NCI-H226 (cell line): ENCODE measurements at places on chromosomes 16 and 17.
A peak's percentile ranks its signal among the peaks of the same experiment; 100 is the strongest.

GRCh38 chr16:6019490-6019991 is 921.9 kb upstream of the EEF2KMT start:
- DNase-seq: no peak

- DNase-seq: no peak
Measured at GRCh38 chr16:66220702-66221101, 145.8 kb upstream of the CDH5 start.

GRCh38 chr17:45742251-45742650 is 41.9 kb upstream of the CRHR1 start:
- DNase-seq: no peak

- no peak for DNase-seq
Measured at GRCh38 chr17:31475378-31476162, 84.1 kb downstream of the RAB11FIP4 start.

DNA sequence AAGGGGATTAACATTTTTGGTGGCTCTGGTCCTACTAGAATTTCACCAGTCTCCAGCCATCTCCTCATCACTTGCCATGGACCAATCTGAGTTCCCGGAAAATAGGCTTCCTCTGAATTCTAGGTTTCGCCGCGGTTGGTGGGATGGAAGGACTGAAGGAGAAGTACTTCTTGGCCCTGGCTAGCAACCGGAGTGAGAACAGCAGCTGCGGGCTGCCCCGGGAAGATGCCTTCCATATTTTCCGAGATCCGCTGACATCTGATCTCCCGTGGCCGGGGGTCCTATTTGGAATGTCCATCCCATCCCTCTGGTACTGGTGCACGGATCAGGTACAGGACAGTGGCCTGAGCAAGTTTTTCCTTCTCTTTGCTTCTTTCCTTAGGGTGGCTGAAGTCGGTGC is 45.0 kb downstream of the SLC5A11 start:
- DNase-seq: no peak

DNA sequence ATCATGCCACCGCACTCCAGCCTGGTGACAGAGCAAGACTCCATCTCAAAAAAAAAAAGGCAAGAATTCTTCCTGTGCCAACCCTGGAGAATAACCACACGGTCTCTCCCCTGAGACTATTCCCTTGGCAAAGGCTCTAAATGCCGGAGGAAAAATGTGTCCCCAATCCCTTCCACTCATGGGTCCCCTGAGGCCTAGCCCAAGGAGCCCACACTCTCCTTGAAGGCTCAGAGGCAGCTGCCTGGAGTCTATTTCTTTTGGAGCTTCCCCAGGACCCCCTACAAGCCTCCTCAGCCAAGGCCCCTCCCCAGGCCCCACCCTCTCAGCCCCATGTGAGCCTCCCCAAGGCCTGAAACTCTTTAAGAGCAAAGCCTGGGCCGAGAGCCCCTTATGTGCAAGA is 16.6 kb downstream of the CEP131 start:
- DNase-seq: no peak

DNA sequence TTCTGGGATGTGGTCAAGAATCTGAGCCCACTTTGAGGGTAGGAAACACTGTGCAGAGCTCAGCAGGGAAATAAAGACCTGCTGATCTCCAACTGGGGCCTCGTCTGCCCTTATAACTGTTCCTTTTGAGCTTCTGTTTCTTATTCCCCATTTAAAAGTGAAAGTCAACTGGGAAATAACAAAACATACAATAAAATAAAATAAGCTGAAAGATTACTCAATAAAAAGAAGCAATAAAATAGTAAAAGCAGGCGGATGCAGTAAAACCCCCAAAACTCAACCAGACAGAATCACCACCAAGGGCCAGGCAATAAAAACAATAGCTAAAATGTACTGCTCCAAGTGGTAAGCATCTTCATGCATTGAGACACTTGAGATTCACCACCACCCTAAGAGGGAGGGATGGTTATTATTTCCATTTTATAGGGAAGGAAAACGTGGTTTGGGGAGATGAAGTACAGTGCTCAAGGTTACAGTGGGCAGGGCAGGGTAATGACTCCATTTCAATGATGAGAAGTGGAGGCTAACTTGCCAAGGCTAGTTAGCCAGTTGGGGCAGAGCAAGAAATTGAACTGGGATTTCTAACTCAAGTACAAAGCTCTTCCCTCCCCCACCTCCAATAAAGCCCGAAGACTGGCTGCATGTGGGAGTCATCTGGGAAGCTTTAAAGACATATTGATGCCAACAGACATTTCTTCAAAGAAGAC is 6.4 kb upstream of the SPACA3 start:
- no peak for DNase-seq

DNA sequence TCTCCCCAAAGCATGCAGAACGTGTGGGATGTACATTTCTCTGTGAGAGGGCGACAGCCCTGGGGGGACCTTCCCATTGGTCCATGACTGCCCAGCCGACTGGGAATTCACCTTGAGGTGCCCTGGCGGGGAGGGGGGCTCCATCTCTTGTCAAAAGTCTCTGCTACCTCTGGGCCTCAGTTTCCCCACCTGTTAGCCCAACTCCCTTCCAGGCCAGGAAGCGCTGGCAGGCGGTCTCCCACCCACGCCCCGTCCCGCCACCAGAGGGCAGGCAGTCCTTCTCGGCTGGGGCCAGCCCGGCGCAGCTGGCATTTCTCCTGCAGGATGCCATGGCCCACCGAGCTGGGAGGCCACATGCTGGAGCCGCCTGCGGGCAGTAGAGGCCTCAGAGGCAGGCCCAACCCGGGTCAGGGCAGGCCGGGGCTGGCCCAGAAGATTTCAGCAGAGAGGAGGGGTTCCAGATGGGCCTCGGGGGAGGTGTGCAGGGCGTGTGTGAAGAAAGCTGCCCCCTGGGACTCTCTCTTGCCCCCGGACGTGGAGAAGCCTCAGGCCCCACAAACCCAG is 16.6 kb downstream of the CD7 start:
- DNase-seq: peak; percentile 38

GRCh38 chr17:57956291-57957119 is 1.3 kb upstream of the CUEDC1 start:
- DNase-seq: no peak

GRCh38 chr16:47028767-47029377 is 55.4 kb upstream of the DNAJA2 start:
- DNase-seq: no peak

GRCh38 chr17:80203471-80203963 is 16.6 kb downstream of the SGSH start:
- DNase-seq: no peak

DNA sequence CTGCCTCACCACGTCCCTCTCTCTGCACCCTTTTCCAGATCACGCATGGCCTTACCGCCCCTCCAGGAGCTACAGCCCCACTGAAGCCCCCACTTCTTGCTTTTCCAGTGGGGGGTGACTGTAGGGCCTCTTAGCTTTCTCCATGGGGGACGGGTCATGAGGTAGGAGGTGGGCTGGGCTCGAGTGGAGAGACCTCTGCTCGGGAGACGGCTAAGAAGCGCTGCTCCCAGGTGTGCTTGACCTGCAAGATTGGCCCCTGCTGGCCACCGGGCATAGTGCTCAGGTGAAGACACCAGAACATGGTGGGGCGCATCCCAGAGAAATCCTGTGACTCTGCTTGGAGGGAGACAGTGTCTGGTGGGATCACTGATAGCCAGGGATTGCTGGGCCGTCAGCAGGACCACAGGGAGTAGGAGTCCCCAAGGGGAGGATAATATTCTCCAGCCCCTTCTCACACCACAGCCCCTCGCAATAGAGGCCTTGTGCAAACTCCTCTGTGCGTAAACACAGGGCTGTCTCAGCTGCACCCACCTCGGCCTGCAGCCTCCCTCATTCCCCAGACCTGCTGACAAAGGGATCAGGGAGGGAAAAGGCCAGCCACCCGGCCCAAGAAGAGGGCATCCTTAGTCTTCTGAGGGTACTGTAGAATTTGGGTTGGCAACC is 8.9 kb upstream of the GALK1 start:
- no peak for DNase-seq

DNA sequence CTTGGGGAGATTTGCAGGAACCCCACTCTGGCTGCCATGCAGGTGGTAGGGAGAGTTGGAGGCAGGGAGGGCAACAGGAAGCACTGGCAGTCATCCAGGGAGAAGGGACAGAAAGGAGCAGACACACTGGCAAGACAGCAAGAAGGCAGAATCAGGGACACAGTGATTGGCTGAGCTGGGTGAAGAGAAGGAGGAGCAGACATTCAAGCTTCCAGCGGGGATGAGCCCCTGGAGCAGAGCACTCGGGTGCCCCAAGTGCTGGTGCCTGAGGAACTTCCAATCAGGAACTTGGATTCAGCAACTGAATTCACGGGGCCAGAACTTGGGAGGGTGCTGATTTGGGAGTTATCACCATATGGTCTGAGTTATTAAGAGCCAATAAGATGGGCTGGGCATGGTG is 6.3 kb upstream of the ITGA3 start:
- peak; percentile 84 for DNase-seq
